ENCODE measurements at places on chromosomes 16 and 17. TPM values are rescaled to one million over a fixed set of nuclear protein-coding genes. Genes with fewer than 3 reads are reported as not detected.

DNA sequence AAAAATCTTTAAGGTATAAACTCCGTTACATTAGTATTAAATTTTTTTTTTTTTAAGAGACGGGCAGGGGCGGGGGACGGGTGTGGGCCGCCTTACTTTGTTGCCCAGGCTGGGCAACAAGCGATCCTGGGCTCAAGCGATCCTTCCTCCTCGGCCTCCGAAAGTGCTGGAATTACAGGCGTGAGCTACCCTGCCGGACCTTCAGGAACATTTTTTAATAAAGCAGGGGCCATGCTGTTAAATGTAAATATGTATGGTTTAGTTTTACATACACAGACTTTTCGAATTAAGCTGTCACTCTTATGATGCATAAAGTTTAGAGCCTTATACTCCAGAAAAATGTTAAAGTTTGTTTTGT lies 2.4 kb downstream of the PPM1D start:
- no peaks in the 10 kb centered on the region for H3K4me1 ChIP-seq
- H3K36me3 ChIP-seq = no peaks in the 10 kb centered on the region
- DNase-seq = no peak
- no peak overlapping the region for H3K27ac ChIP-seq
- H3K27me3 ChIP-seq = no peaks in the 10 kb centered on the region

DNA sequence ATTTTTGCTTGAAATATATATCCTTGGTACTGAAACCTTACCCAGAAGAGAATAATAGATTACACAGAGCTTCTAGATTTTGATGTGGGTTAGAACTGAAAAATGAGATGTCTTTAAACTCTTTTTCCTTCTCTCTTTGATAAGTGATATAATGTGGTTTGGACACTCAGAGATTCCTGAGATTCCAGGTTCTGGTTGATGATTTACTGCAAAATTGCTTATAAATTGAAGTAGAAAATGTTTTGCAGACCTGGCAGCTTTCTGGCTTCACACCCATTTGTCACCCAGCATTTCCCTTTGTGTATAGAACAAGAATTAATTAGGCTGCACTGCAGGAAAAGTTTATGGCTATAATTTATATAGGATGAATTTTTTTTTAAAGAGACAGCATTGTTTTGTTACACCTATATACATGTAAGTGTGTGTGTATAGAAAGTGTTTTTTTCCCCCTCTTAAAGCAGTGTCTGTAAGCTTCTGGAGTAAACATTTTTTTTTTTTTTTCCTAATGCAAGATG lies 23.5 kb downstream of the AATF start:
- H3K4me3 ChIP-seq = no peak overlapping the region
- H3K27me3 ChIP-seq = no peaks in the 10 kb centered on the region
- H3K27ac ChIP-seq = no peak overlapping the region
- no peak for DNase-seq

DNA sequence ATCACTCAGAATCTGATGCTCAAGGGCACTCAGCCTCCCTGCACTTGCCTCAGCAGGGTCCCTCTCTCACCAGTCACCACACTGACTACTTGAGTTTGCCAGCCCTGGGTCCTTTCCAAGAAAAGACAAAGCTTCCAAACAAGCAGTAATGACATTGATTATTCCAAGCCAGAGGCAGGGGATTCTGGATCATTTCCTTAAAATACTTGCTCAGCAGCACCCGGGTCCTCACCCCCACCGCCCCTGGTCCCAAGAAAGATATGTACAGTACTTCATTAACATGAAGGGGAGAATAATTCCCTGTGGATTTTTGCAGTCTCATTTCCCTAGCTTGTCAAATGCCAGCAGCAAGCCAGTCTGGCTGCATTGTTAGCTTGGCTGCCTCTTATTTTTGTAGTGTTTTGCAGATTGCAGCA lies 83.2 kb upstream of the GNAO1 start:
- no peak for DNase-seq
- H3K36me3 ChIP-seq = no peaks in the 10 kb centered on the region
- no peak overlapping the region for H3K27ac ChIP-seq
- no peaks in the 10 kb centered on the region for H3K27me3 ChIP-seq

TBX2 gene
- not detected for total RNA-seq

DNA sequence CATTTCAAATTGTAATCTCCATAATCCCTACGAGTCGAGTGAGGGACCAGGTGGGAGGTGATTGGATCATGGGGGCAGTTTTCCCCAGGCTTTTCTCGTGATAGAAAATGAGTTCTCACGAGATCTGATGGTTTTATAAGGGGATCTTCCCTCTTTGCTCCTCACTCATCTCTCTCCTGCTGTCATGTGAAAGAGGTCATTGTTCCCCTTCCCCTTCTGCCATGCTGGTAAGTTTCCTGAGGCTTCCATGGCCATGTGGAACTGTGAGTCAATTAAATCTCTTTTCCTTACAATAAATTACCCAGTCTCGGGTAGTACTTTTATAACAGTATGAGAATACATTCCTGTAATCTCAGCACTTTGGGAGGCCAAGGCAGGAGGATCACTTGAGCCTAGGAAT lies 76.7 kb upstream of the MARCHF10 start:
- H3K27ac ChIP-seq = no peak overlapping the region
- H3K4me1 ChIP-seq = no peaks in the 10 kb centered on the region
- H3K27me3 ChIP-seq = no peaks in the 10 kb centered on the region
- H3K36me3 ChIP-seq = peaks cover 1% of the 10 kb centered on the region
- no peak overlapping the region for H3K4me3 ChIP-seq
- DNase-seq = no peak

KRTAP4-1 gene
- not detected for total RNA-seq

GRCh38 chr17:57004944-57005579 lies 27.1 kb downstream of the SCPEP1 start:
- no peak for DNase-seq
- no peaks in the 10 kb centered on the region for H3K27me3 ChIP-seq
- H3K27ac ChIP-seq = no peak overlapping the region
- H3K4me1 ChIP-seq = 0 out of 2 replicates have a peak, but pooled peaks cover 3% of the 10 kb centered on the region

DNA sequence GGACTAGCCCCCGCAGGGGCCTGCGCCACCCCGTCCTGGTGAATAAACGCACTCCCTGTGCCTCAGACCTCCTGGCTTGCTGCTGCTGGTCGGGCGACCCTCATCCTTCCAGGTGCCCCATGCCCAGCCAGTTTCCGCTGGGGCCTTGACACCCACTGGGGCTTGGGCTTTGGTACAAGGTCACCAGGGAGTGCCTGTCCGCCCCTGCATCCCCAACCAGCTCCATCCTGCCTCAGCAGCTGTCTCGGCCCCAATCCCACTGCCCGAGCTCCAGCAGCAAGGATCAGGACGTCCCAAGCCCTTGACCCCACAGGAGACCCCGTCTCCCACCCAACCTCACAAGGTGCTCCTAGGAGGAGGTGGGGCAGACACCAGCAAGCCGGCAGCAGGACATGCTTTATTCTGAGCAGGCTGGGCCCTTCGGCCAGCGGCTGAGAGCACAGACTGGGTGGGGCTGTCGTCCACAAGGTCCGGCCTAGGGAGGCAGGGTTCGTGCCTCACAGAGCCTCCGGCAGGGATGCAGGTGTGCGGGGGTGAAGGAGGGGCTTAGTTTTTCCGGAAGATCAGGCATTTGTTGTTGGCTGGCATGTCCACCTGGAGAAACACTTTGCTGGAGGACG lies 1.9 kb downstream of the METTL26 start:
- H3K4me1 ChIP-seq = no peaks in the 10 kb centered on the region
- peak overlapping the region; percentile 82 for H3K4me3 ChIP-seq
- no peak for DNase-seq
- no peaks in the 10 kb centered on the region for H3K36me3 ChIP-seq

- H3K36me3 ChIP-seq = peaks cover 30% of the 10 kb centered on the region
- DNase-seq = no peak
- no peak overlapping the region for H3K4me3 ChIP-seq
- no peaks in the 10 kb centered on the region for H3K4me1 ChIP-seq
- H3K27ac ChIP-seq = no peak overlapping the region
- no peaks in the 10 kb centered on the region for H3K27me3 ChIP-seq
These were observed 99.4 kb upstream of the CHMP6 start for GRCh38 chr17:80892019-80892855.

GRCh38 chr16:64975821-64976220 lies 146.0 kb downstream of the CDH11 start:
- no peak overlapping the region for H3K27ac ChIP-seq
- H3K4me1 ChIP-seq = no peaks in the 10 kb centered on the region
- no peaks in the 10 kb centered on the region for H3K36me3 ChIP-seq
- DNase-seq = no peak

GRCh38 chr17:1058423-1059130 lies 61.6 kb downstream of the TIMM22 start:
- peak; percentile 85 for DNase-seq
- no peak overlapping the region for H3K27ac ChIP-seq
- H3K27me3 ChIP-seq = no peaks in the 10 kb centered on the region
- no peak overlapping the region for H3K4me3 ChIP-seq

PABPN1L gene
- total RNA-seq = not detected

- DNase-seq = no peak
- no peaks in the 10 kb centered on the region for H3K27me3 ChIP-seq
- H3K36me3 ChIP-seq = peaks cover 31% of the 10 kb centered on the region
- no peak overlapping the region for H3K4me3 ChIP-seq
- H3K4me1 ChIP-seq = no peaks in the 10 kb centered on the region
These were observed 42.3 kb upstream of the MTSS2 start for GRCh38 chr16:70728150-70728549.

CCL5 gene
- total RNA-seq = not detected

DNA sequence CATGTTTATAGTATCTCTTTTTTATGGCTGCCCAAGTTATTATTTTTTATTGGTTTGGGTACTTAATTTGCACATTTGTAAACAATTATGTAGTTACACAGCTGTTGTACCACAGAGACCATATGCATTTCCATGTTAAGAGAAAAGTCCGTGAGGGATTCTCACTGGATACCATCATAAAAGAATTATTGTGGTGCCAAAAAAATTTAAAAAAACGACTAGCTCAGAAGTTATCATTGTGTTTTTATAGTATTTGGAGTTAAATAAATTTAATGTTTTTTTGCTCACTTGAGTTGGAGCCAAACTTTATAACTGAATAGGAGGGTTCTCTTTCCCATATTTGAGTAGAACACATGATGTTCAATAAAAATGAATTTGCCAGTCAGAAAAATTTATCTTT lies 618.7 kb downstream of the WWOX start:
- H3K27ac ChIP-seq = no peak overlapping the region
- H3K4me1 ChIP-seq = no peaks in the 10 kb centered on the region
- no peak overlapping the region for H3K4me3 ChIP-seq

DNA sequence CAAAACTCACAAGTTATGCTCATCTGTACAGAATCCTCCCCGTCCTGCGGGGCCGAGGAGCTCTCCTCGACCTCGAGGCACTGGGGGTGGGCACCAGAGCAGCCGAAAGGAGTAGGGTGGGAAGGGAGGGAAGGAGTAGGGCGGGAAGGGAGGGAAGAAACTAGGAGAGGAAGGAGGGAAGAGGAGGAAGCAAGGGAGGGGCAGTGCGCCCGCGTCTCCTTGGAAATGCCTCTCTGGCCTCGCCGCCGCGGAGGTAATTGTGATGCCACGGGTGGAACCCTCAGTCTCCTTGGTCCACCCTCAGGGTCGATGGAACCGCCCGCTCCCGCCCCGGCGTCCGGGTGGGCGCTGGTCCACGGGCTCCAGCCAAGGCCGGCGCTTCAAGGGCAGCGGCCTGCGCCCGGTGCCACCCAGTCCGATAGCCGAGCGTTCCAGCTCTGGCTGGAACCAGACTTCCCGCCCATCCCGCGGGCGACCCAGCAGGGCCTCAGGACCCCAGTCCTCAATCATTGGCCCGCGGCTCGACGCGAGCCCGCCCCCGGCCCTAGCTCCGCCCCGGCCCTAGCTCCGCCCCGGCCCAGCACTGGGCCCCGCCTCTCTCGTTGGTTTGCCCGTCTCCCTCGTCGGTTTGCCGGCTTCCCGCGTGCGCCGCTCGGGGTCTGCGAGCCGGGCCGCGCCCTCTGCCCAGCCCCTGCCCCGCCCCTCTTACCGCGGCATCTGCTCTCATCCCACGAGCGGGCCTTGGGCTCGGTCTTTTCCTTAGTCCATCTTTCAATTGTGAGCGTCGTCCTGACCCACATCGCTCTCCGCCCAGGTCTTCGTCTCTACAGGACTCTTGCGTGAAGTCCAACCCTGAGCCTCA lies 596 bp downstream of the PROCA1 start:
- H3K27me3 ChIP-seq = no peaks in the 10 kb centered on the region
- H3K36me3 ChIP-seq = peaks cover 23% of the 10 kb centered on the region
- DNase-seq = peak; percentile 99
- H3K4me3 ChIP-seq = peak overlapping the region; percentile 89

RTN4RL1 gene
- 0.18 TPM for total RNA-seq

GRCh38 chr17:71600137-71600789 lies 520.6 kb upstream of the SOX9 start:
- H3K4me1 ChIP-seq = no peaks in the 10 kb centered on the region
- H3K27ac ChIP-seq = no peak overlapping the region
- H3K4me3 ChIP-seq = no peak overlapping the region
- no peak for DNase-seq
- H3K36me3 ChIP-seq = no peaks in the 10 kb centered on the region

FNDC8 gene
- total RNA-seq = not detected

MGAT5B gene
- total RNA-seq = 4.6 TPM

DNA sequence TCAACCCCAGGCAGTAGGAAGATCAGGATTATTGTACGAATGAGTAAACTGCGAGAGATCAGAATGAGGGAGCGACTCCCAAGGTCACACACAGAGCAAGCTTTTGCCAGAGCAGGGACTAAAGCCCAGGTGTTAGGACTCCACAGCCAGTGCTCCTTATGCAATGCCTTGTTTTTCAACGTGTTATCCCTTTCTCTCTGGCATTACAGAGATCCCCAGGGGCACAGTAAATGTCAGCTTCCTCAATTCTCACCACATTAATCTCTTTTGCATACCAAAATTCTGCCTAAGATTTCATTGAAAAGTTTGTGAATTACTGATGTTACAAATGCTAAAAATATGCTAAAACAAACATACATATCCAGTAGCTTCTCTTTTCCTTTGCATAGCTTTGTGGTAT lies 68.1 kb upstream of the CES5A start:
- no peak for DNase-seq
- peaks cover 3% of the 10 kb centered on the region for H3K4me1 ChIP-seq
- H3K36me3 ChIP-seq = no peaks in the 10 kb centered on the region
- no peak overlapping the region for H3K27ac ChIP-seq
- H3K4me3 ChIP-seq = no peak overlapping the region

- peaks cover 4% of the 10 kb centered on the region for H3K36me3 ChIP-seq
- DNase-seq = no peak
- H3K4me3 ChIP-seq = no peak overlapping the region
- H3K27ac ChIP-seq = no peak overlapping the region
These were observed 10.8 kb downstream of the THRA start for GRCh38 chr17:40073454-40074174.

DNA sequence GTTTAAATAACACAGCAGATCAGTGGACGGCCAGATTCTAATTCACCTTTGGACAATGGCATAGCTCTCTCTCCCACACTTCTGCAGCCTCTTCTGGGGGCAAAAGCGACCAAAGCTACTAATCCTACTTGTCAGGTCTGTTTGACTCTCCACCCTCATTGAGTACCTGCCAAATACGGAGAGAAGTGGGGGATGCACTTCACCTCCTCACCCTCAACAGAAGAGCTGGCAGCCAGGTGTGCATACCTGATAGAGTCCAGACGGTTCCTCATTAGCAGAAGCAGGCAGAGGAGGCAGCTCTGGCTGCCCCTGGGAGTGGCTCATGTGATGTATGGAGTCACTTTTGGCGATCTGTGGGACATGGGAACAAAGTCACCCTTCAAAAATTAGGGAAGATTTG lies 4.9 kb downstream of the DNAH3 start:
- H3K27ac ChIP-seq = no peak overlapping the region
- no peaks in the 10 kb centered on the region for H3K4me1 ChIP-seq
- no peak overlapping the region for H3K4me3 ChIP-seq
- DNase-seq = no peak
- H3K36me3 ChIP-seq = peaks cover 2% of the 10 kb centered on the region

Data from H9 (cell line).